ENCODE measurements at places on chromosomes 1 and 21. TPM values are rescaled to one million over a fixed set of nuclear protein-coding genes. Genes with fewer than 3 reads are reported as not detected.

TNFRSF14 gene
- 20.2 TPM for total RNA-seq

PGBD5 gene
- total RNA-seq = 0.39 TPM

MIXL1 gene
- not detected for total RNA-seq

HLX gene
- 6.4 TPM for total RNA-seq

TMEM51 gene
- total RNA-seq = 1.8 TPM

SLAMF8 gene
- total RNA-seq = 0.11 TPM

B3GALT2 gene
- total RNA-seq = 0.13 TPM

GFI1 gene
- under 0.01 TPM for total RNA-seq

MAST2 gene
- 25.2 TPM for total RNA-seq

FCAMR gene
- total RNA-seq = not detected

TAS1R1 gene
- total RNA-seq = 0.43 TPM

TRIM67 gene
- total RNA-seq = 0.22 TPM

B3GALT5 gene
- 0.43 TPM for total RNA-seq

NPR1 gene
- total RNA-seq = 0.13 TPM

TRABD2B gene
- total RNA-seq = 0.22 TPM

REN gene
- total RNA-seq = not detected

Measured in articular chondrocyte of knee joint (primary cell).